Heart right ventricle (tissue), 16 donors: ENCODE measurements at places on chromosomes 11 and 22.

DNA sequence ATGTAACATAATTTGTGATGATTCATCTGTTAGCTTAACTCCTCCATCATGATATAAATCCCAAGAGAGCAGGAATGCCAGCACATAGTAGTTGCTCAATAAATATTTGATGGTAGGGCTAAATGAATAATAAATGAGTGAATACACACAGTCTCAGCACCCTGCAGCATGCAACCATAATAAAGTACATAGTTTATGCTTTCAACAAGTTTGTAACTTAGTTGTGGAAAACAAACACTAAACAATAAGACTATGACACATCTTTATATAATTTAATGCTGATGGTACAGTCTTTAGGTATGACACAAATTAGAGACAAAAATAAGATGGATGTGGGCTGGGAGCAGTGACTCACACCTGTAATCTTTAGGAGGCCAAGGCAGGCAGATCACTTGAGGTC is 3.8 kb downstream of the ALKBH8 start:
- H3K27me3 ChIP-seq, result no peaks in the 10 kb centered on the region
- peaks cover 19% of the 10 kb centered on the region for H3K36me3 ChIP-seq
- no peak for DNase-seq
- no peak overlapping the region for H3K4me3 ChIP-seq
- peaks cover 34% of the 10 kb centered on the region for H3K4me1 ChIP-seq
- no peak overlapping the region for H3K27ac ChIP-seq

DNA sequence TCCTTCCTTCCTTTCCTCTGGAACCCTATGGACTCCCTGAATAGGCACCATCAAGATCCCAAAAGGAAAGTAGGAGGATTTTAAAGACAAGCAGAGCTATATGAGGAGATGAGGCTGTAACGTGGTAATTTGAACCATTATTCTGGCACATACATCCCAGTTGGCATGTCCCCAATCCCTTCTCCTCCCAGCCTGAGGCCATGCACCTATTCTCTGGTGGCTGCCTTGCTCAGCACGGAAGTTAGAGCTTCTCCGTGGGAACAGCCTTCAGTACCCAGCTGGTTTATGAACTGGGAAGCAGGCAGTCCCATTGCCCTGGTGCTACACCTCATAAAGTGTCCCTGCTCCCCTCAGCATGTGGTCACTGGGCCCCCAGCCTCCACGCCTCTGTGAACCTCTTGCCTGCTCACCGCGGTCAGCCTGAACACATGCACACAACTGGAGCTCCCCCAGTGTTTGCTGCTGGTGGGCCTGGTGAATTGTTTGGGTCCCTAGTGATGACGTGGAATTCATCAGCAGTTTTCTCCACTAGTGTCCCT is 139.9 kb upstream of the PLET1 start:
- no peak overlapping the region for H3K27ac ChIP-seq
- H3K27me3 ChIP-seq, result no peaks in the 10 kb centered on the region
- no peaks in the 10 kb centered on the region for H3K4me1 ChIP-seq
- no peak for DNase-seq

DNA sequence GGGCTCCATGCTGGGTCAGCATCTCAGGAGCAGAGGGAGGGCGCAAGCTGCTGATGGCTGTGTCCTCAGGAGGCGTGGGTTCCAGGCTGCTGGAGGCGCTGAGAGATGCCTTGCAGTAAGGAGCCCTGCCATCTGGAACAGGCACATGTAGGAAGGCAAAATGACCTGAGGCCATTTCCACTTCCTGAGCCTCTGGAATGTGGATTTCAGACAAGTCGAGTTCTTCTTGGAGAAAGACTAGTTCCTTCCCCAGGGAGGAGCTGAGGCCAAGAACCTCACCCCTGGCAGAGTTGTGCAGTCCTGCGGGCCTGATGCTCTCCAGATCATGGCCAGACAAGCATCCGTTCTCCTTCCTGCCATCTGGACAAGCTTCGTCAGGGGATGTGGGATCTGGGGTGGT is 19.3 kb downstream of the HPS4 start:
- no peak for DNase-seq
- H3K36me3 ChIP-seq, result peaks cover 98% of the 10 kb centered on the region
- H3K27ac ChIP-seq, result no peak overlapping the region
- no peak overlapping the region for H3K4me3 ChIP-seq
- H3K27me3 ChIP-seq, result no peaks in the 10 kb centered on the region

DNA sequence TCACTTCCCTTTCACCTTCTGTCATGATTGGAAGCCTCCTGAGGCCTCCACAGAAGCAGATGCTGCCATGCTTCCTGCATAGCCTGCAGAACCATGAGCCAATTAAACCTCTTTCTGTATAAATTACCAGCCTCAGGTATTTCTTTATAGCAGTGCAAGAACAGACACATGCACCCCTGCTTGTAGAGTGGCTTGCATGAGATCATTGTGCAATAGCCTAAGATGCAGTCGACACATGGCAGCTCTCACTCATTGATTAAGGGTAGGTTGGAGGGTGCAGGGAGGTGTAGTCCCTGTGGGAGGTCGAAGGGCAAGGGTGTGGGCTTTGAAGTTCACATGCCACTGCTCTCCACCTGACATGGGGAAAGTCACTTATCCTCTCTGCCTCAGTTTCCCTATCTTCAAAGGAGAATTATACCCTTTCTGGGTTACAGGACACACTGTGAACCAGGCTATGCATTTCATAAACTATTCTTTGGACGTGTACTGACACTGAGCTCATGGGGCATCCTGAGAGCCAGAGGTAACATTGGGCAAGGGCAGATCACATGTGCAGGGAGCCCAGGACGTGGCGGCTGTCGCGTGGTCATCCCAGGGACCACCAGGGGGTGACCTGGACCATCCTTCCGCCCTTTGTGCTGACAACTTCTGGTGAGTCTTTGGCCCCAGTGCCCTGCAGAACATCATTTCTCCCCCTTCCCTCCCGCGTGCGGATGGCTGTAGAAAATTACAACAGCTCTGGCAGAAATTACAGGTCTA is 69.2 kb upstream of the SHANK2 start:
- H3K4me1 ChIP-seq, result no peaks in the 10 kb centered on the region
- no peaks in the 10 kb centered on the region for H3K36me3 ChIP-seq
- DNase-seq, result no peak

DNA sequence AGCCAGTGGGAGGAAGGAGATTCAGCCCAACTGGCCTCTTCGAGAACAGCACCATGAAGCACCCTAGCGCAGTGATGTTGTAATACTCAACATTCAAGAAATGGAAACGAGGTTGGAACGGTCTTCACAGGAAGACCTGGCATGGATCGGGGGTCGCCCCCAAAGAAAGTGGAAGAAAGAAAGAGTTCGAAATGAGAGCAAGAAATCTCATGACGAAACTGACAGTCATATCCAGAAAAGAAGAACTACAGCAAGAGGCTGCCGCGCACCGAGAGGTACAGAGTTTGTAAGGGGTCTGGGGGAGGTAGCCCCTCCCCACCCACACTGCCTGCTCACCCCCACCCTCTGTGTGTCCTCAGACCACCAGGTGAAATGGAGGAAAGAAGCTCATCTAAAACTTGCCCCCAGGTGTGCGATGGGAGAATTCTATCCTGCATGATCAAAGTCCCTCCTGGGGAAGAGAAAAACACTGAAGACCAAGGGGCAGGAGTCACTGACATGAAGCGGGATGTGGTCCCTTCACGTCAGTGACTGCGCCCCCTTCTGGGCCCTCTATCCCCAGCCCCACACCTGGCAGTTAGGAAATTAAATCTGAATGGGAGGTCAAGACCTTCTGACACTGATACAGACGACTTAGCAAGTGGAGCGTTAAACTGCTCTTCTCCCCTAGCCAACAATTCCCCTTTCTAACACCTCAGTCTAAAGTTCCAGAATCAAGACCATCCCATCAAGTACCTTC is 52.9 kb upstream of the SPATA19 start:
- no peaks in the 10 kb centered on the region for H3K36me3 ChIP-seq
- no peak overlapping the region for H3K27ac ChIP-seq
- no peaks in the 10 kb centered on the region for H3K4me1 ChIP-seq
- DNase-seq, result no peak
- no peaks in the 10 kb centered on the region for H3K27me3 ChIP-seq
- no peak overlapping the region for H3K4me3 ChIP-seq

GRCh38 chr11:101448881-101449442 is 134.8 kb downstream of the TRPC6 start:
- DNase-seq, result no peak
- H3K27ac ChIP-seq, result no peak overlapping the region
- H3K36me3 ChIP-seq, result no peaks in the 10 kb centered on the region
- H3K27me3 ChIP-seq, result no peaks in the 10 kb centered on the region

DNA sequence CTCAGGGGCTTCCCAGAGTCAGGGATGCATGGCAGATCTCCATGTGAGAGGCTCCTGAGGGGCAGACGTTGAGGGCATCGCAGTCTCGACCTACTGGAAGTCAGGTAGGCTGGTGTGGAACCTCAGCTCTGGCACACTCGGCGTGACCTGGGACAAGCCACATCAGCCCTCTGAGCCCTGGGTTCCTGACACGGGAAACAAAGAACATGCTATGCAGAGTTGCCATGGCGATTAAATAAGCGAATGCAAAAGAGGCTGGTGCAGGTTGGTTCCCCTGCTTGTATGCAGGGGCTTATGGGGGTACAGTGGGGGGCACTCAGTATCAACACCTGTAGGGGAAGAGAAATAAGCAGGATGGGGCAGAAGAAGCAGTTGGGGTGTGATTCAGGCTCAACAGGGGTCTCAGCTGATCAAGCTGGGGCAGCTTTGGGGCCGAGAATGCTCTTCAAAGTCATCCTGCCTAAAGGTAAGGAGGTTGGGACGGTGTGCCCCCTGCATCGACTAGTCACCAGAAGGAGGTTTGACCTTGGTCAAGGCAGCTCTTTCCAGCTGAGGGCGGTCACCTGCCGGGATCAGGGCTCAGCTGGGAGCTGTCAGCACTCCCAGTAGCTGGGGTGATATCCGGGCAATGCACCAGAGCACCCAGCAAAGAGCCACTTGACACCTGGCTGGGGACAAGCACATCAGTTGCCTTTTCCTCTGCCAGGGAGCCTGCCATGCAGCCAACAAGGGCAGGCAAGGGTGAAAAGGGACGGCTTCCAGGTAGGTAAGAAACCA is 442.7 kb downstream of the MIAT start:
- peak; percentile 10 for DNase-seq
- H3K4me3 ChIP-seq, result no peak overlapping the region
- peaks cover 45% of the 10 kb centered on the region for H3K27me3 ChIP-seq
- H3K27ac ChIP-seq, result no peak overlapping the region
- H3K36me3 ChIP-seq, result no peaks in the 10 kb centered on the region
- no peaks in the 10 kb centered on the region for H3K4me1 ChIP-seq

- no peaks in the 10 kb centered on the region for H3K36me3 ChIP-seq
- H3K4me3 ChIP-seq, result no peak overlapping the region
- H3K27me3 ChIP-seq, result no peaks in the 10 kb centered on the region
- no peaks in the 10 kb centered on the region for H3K4me1 ChIP-seq
Measured at GRCh38 chr11:66659763-66660162, 17.9 kb downstream of the RBM4B start.

DNA sequence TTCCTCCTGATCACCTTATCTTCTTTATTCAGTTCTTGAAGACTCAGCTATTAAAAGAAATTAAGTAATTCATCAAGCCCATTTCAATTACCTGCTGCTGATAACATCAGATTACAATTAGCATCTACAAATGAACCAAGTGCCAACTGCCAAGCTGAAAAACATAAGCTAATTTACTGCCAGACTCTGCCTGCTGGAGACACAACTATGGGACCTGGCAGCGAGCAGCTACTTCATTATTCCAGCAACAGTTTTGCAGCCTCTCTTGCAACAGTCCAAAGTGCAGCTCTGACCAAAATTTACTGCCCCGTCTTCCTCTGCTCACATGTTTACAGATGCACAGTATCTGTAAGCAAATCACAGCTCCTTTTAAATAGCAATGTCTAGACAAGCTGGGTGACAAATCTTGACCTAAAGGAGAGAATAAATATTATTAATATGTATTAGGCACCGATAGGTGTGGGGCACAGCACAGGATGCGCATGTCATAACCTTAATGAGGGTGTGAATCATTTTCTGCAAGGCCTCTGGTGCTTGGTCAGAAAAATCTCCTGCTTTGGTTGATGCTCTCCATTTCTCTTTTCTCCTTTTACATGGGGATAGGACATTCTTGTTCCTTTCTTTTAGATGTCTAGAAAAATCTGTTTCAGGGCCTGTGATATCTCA is 232.2 kb upstream of the PITPNB start:
- H3K4me1 ChIP-seq, result peaks cover 8% of the 10 kb centered on the region
- H3K4me3 ChIP-seq, result no peak overlapping the region
- no peak overlapping the region for H3K27ac ChIP-seq

- DNase-seq, result no peak
- H3K27ac ChIP-seq, result no peak overlapping the region
- no peaks in the 10 kb centered on the region for H3K4me1 ChIP-seq
- no peak overlapping the region for H3K4me3 ChIP-seq
- H3K36me3 ChIP-seq, result no peaks in the 10 kb centered on the region
Measured at GRCh38 chr11:47106798-47107411, 69.8 kb downstream of the ARFGAP2 start.

DNA sequence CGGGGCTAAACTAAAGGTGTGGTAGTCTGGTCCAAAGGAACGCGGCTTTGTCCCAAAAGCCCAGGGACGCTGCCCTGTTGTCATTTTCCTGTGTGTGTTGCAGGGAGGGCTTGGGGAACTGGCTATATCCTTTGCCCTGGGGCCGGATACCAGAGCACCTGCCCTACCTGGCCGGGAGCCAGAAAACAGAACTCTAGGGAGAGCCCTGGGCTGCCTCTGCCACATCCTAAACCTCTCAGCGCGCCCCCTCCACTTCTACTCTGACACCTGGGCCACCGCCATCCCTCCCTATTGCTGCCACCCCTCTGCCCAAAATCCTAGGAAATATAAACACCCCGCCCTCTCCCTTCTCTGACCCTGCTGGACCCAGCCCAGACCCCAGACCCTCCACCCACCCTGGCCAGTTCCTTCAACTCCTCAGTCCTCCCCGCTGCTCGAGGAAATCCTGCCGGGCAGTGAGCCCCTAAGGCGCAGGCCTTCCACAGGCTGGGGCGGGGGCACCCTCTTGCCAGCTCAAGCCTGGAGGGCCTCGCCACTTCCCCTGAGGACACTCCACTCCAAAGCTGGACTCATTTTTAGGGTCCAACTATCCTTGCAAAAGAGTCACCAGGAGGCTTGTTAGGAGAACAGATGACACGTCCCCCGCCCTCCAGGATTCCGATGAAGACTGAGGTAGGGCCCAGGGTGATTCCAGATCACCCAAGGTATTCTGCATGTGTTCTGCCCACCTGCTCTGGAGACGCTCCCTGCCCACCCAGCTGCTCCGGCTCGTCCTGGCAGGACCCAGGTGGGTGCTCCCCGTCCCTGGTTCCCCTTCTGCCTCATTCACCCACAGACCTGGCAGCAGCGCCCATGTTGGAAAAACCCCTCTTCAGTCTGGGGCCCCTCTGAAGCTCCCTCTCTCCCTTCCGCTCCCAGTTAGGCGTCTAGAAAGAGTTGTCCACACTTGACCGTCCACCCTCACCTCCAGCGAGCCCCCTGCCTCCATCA is 12.2 kb downstream of the KCTD17 start:
- H3K36me3 ChIP-seq, result no peaks in the 10 kb centered on the region
- no peaks in the 10 kb centered on the region for H3K4me1 ChIP-seq
- no peak for DNase-seq
- H3K4me3 ChIP-seq, result no peak overlapping the region
- peaks cover 19% of the 10 kb centered on the region for H3K27me3 ChIP-seq
- H3K27ac ChIP-seq, result no peak overlapping the region
